Fibroblast of skin of back (primary cell): ENCODE measurements at places on chromosomes 7 and 10.

- DNase-seq: no peak
Observed at GRCh38 chr7:47577321-47577919, 4.5 kb downstream of the TNS3 start.

- DNase-seq: no peak
Observed at GRCh38 chr7:131250331-131250730, 77.3 kb upstream of the MKLN1 start.

GRCh38 chr10:128526791-128527375 is 400.7 kb upstream of the MKI67 start:
- no peak for DNase-seq

GRCh38 chr10:105952153-105952552 is 1212.4 kb downstream of the SORCS1 start:
- DNase-seq: peak; percentile 22

- peak; percentile 75 for DNase-seq
Observed at GRCh38 chr10:110671788-110672579, 27.8 kb downstream of the RBM20 start.
